Activated T-cell treated with anti-CD3 and anti-CD28 coated beads for 48 hours (primary cell): ENCODE measurements at places on chromosomes 7 and 10.

GRCh38 chr10:11907914-11908313 lies 84.8 kb downstream of the PROSER2 start:
- no peak for DNase-seq

DNA sequence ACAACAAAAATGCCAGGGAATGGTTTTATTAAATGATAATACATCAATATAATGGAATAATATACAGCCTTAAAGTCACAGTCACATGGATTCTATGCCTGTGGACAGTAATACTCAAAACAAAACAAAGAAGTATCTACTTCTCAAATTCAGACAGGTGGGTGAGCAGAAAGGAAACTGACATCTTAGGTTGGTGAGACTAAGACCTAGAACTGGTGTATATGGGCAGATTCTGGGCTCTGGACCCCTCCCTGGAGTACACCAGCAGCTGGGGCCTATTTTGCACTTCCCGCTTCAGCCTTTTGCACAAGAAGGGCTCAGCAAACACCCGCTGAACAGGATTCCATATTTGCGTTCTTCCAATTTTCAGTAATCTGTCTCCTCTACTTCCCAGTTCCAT lies 5.4 kb upstream of the FIS1 start:
- no peak for DNase-seq

- peak; percentile 89 for DNase-seq
Measured at GRCh38 chr10:58268946-58269781, at the start of gene CISD1. TSS of gene CISD1 (plus strand) at chr10:58269162. CDS start at chr10:58269274, 112 bp downstream.

DNA sequence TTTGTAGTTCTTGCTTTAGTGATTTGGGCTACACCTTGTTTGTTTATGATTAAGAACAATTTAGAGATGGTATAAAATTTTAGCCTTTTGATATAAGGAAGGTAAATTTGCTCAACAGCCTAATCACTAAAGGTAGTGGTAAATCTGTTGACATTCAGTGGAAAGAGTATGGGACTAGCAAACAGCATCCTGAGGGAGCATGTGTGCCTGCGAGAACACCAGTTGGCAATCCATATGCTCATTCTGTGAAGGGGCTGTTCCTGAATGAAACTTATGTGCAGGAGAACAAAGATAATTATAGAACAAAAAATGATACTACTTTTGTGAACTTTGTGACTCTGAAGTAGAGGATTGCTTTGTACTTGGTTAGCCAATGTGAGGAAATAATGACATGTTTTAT lies 44.0 kb downstream of the CAPZA2 start:
- no peak for DNase-seq

- peak; percentile 18 for DNase-seq
Measured at GRCh38 chr10:69734797-69735468, 66.8 kb upstream of the COL13A1 start.

- no peak for DNase-seq
Measured at GRCh38 chr7:50679218-50680007, 103.3 kb downstream of the GRB10 start.

DNA sequence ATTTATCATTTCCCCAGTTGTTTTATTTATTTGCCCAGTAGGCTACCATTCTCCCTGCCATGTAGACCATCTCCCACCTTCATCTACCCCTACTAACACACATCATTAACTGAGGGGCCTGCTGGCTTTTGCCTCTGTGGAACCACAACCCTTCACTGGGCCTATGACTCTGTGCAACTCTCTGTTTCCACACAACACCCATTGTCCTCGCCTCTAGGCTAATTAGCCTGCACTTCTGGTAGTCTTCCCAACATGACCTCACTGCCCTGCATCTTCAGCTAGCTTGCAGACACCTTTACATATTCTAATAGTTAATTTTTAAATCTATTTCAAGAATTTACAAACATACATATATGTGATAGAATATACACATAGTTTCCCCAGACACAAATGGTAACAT lies 7.5 kb downstream of the ANKIB1 start:
- DNase-seq: no peak
